ENCODE measurements at places on chromosomes 2 and 18.

- DNase-seq = no peak
Observed at GRCh38 chr2:189608795-189609422, 28.3 kb upstream of the SLC40A1 start.

DNA sequence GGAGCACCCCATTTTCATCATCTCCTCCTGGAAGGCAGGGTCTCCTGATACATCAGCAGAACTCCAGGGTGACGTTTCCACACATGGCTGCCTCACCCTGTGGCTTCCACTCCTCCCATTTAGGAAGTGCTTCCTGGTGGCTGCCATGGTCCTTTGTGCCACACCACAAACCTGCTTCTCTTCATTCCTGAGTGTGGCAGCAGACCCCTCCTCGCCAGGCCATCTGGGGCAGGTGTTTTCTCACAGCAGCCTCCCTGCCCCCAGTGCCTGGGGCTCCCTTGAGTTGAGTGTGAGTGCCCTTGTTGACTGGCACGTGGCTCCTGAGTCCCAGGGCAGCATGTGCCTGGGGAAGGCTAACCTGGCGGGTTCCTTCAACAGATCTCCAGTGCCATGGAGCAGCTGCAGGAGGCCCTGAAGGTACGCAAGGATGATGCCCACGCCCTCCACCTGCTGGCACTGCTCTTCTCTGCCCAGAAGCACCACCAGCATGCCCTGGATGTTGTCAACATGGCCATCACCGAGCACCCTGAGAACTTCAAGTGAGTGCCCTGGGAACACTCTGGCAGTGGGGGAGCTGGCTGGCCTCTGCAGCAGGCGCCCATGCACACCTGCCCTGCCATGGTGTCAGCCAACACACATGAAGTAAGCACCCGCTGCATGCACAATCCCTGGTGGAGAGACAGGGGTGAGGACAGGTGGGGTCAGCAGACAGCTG lies 113.4 kb upstream of the MCFD2 start:
- no peak for DNase-seq

DNA sequence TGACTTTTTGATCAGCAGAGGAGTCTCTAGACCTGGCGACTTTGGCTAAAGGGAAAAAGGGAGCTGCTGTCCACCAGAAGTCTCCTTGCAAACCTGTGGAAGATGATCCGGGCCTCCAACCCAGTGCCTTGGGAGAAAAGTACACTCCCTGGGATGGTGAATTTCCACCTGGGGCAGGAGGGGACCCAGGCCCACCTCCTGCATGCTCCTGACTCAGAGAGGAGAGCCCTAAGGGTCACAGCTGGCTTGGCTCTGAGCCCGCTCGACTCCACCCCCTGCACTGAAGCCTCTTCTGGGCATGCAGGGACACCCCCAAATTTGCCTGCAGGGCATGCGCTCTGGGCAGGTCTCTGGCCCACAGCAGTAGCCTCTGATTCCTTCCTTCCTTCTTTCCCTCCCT lies 66.5 kb downstream of the PDCL3 start:
- no peak for DNase-seq

GRCh38 chr2:27021253-27022049 lies 11.3 kb upstream of the TMEM214 start:
- DNase-seq = no peak

GRCh38 chr2:218474527-218474926 lies 55.6 kb downstream of the VIL1 start:
- no peak for DNase-seq

DNA sequence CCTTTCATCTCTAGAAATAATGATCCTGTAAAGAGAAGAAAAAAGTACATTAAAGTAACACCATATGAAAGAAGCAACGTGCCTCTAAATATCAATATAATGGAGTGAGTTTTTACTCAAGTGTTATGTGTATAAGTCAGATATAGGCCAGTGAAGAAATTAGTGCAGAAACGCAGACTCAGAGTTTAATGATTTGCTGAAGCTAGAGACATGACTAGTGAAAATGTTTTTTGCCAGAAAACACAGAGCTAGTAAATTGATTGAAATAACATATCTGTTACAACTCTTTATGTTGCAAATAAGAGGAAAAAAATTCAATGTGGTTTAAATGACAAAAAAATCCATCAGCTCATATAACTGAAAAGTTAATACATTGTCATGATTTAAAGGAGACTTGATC lies 217.2 kb upstream of the NXPH2 start:
- no peak for DNase-seq

DNA sequence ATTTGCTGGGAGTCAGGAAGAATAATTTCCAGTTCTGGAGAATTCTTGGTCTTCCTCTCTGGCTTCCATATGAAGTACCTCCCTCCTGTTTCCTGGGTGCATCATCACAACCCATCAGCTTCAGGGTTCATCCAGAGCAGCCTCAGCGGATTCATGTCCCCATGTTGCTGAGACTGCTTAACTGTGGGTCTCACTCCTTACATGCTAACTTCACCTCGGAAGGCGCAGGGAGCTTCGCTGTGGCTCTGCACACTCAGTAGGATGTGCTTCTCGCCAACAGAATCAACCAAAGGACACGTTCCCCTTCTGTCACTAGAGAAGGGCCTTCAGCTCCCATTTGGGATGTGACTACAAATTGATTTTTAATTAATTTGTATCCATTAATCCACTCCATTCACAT lies 24.2 kb downstream of the FBLN7 start:
- DNase-seq = no peak

GRCh38 chr2:238039151-238039550 lies 21.6 kb upstream of the SCLY start:
- DNase-seq = no peak

- DNase-seq = no peak
Observed at GRCh38 chr2:44207102-44207501, 38.4 kb downstream of the PPM1B start.

- no peak for DNase-seq
Observed at GRCh38 chr2:67612576-67613042, 215.5 kb downstream of the ETAA1 start.

All from fibroblast of skin of left quadriceps (primary cell).